ENCODE measurements at places on chromosomes 11 and 22. TPM values are rescaled to one million over a fixed set of nuclear protein-coding genes. Genes with fewer than 3 reads are reported as not detected.

GRCh38 chr11:73380331-73380730 lies 4.1 kb downstream of the RELT start:
- H3K4me3 ChIP-seq = no peak overlapping the region
- no peaks in the 10 kb centered on the region for H3K27me3 ChIP-seq
- peaks cover 40% of the 10 kb centered on the region for H3K4me1 ChIP-seq
- DNase-seq = no peak
- H3K27ac ChIP-seq = no peak overlapping the region
- no peaks in the 10 kb centered on the region for H3K36me3 ChIP-seq

The SLC1A2 gene
- total RNA-seq = 2.5 TPM

The NAALAD2 gene
- 2.6 TPM for total RNA-seq

GRCh38 chr11:27022659-27023251 lies 17.9 kb upstream of the BBOX1 start:
- H3K27ac ChIP-seq = no peak overlapping the region
- DNase-seq = no peak
- no peaks in the 10 kb centered on the region for H3K4me1 ChIP-seq
- no peaks in the 10 kb centered on the region for H3K27me3 ChIP-seq
- H3K36me3 ChIP-seq = no peaks in the 10 kb centered on the region

DNA sequence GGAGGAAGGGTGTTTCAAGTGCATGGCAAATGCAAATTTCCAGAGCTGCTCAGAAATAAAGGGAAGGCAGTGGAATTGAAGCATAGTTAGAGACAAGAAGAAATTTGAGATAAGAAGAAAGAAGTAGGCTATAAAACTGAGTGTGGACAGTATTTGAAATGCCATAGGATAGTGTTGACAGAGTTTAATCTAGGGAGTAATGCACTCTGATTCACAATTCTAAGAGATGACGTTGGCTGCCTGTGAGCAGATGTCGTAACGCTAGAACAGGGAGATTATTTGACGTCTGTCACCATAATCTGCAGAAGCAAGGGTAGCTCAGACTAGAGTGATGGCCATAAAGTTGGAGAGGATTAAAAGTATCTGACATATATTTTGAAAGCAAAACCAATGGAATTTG lies 389.9 kb upstream of the KIRREL3 start:
- H3K36me3 ChIP-seq = no peaks in the 10 kb centered on the region
- H3K27ac ChIP-seq = no peak overlapping the region
- H3K27me3 ChIP-seq = no peaks in the 10 kb centered on the region
- H3K4me1 ChIP-seq = no peaks in the 10 kb centered on the region

The PIH1D2 gene
- total RNA-seq = 1.3 TPM

DNA sequence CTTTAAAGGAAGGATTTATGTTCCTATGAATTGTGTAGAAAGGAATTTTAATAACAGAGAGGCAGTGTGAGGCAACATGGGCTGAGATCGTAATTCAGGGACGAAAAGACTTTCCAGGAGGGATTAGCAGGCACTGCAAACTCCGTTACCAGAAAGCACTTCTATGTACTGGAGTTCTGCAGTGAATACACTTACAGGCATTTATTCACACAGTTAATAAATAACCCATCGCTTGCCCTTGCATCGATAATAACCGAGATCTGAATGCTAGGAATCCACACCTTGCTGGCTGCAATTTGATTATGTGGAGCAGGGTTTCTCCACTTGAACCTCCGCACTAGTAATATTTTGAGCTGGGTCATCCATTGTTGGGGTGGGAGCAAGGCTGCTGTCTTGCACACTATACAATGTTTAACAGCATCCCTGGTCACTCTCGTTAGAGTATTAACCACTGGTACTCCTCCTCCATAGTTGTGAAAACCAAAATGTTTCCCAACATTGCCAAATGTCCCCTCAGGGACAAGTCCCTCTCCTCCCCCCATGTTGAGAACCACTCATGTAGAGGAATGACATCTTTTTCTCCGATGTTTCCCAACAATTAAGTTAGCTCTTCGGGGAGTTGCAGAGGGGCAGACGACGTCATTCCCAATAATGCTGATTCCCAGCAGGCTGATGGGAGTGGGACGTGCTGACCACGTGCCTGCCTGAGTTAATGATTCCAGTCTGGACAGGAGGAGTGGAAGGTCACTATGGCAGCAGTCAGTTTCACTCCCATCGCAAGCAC lies 99.5 kb downstream of the SNX19 start:
- H3K27me3 ChIP-seq = no peaks in the 10 kb centered on the region
- H3K4me3 ChIP-seq = no peak overlapping the region
- DNase-seq = no peak
- H3K27ac ChIP-seq = no peak overlapping the region

The PPP1R14B gene
- 76.5 TPM for total RNA-seq

DNA sequence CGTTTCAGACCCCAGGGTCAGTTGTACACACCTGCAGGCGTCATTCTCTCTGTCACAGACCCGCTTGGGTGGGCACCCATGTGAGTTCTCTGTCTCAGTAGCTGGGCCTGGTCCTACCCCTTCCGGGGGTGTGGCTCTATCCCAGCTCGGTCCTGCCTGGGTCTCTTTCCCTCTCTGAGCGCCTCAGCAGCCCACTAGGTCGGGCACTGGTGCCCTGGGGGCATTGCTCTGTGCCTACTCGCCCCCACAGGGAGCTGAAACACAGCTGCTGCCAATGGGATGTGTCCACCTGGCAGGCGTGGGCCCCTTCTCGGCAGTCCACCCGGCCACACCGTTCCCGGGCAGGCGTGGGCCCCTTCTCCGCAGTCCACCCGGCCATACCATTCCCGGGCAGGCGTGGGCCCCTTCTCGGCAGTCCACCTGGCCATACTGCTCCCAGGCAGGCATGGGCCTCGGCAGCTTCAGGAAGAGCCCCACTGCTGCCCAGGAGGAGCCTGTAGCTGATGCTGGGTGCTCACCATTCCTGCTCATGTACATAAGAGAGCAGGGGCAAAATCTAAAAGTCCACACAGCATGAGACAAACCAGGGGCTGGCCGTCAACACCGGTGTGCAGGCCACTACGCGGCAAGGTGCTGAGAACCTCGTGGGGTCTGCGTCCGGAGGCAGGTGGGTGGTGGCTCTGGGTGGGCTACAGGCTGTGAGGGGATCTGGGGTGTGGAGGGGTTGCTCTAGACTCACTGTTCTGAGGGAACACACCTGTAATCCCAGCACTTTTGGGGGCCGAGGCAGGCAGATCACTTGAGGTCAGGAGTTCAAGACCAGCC lies 12.3 kb downstream of the MLC1 start:
- no peaks in the 10 kb centered on the region for H3K4me1 ChIP-seq
- DNase-seq = peak; percentile 30
- H3K4me3 ChIP-seq = no peak overlapping the region
- no peaks in the 10 kb centered on the region for H3K27me3 ChIP-seq

The TRIM34 gene
- total RNA-seq = 10.4 TPM

- H3K27ac ChIP-seq = no peak overlapping the region
- H3K27me3 ChIP-seq = no peaks in the 10 kb centered on the region
- no peak overlapping the region for H3K4me3 ChIP-seq
- peak; percentile 57 for DNase-seq
- peaks cover 6% of the 10 kb centered on the region for H3K4me1 ChIP-seq
These were observed 34.6 kb downstream of the OSBPL5 start for GRCh38 chr11:3130269-3131071.

DNA sequence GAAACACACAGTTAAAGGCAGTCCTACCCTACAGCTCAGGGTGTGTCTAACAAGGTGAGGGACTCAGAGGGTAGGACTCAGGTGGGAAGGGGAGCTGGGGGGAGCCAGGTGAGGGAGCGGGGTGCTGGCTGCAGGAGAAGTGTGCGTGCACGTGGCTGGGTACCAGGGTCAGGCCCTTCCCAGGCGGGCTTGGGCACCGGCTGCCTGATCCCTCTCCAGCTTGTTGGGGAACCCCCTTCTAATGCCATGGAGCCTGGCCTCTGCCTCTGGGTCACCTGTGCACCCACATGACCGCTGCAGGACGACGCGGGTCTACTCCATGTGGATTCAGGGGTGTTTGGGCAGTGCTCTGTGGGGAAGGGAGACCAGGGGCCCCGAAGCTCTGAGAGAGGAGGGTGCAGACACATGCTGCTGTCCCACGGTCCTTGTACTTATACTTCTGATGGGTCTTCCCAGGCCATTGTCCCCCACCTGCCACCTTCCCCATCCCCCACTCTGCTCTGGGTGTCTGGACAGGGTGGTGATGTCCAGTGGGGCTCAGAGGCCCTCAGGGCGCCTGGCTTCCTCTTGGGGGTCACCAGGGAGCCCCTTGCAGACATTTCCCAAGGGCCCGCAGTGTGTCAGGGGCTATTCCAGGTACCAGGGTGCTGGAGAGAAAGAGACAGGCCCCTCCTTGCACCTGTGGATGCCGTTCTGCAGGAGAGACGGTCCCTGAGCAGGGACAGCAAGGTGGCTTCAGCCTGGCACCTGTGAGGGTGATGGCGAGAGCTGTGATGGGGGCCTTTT lies 10.4 kb upstream of the MRGPRD start:
- H3K27me3 ChIP-seq = peaks cover 23% of the 10 kb centered on the region
- peak; percentile 49 for DNase-seq
- no peak overlapping the region for H3K4me3 ChIP-seq
- H3K27ac ChIP-seq = no peak overlapping the region

- peaks cover 8% of the 10 kb centered on the region for H3K4me1 ChIP-seq
- no peak overlapping the region for H3K4me3 ChIP-seq
- DNase-seq = no peak
- no peaks in the 10 kb centered on the region for H3K27me3 ChIP-seq
These were observed 15.9 kb downstream of the GALNT18 start for GRCh38 chr11:11605821-11606450.

DNA sequence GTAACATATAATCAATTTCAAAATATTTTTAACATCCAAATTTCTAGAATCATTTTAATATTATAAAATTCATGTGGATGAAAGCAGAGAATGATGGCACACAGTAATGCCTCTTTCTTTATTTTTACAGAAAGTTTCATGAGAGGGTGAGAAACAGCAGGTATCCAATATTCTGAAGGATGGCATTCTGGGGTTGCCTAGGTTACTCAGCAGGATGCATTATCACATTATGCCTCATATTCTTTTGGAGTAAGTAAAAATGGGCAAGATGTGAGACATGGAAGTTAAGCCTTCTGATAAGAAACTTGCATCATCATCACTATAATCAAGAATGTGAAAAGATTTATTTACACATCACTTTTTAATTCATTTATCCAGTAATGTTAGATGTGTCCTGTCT lies 148.7 kb upstream of the PGR start:
- DNase-seq = no peak
- H3K4me1 ChIP-seq = no peaks in the 10 kb centered on the region
- H3K36me3 ChIP-seq = no peaks in the 10 kb centered on the region

The SLC36A4 gene
- total RNA-seq = 15.8 TPM

The CCDC87 gene
- total RNA-seq = 0.26 TPM

All from upper lobe of right lung (tissue), 1 donor.